Aorta (tissue), 5 donors: ENCODE measurements at places on chromosomes 2 and 18. TPM values are rescaled to one million over a fixed set of nuclear protein-coding genes. Genes with fewer than 3 reads are reported as not detected.

RNF152 gene
- polyA plus RNA-seq = 5.3 TPM

UGT1A10 gene
- polyA plus RNA-seq = not detected

FNDC4 gene
- polyA plus RNA-seq = 39.0 TPM

PIEZO2 gene
- 0.50 TPM for polyA plus RNA-seq

COL4A3 gene
- polyA plus RNA-seq = 2.8 TPM

AMER3 gene
- polyA plus RNA-seq = not detected

CHST9 gene
- polyA plus RNA-seq = not detected

ANTXR1 gene
- 139 TPM for polyA plus RNA-seq

SFTPB gene
- polyA plus RNA-seq = 8.1 TPM

WDR54 gene
- polyA plus RNA-seq = 19.9 TPM

KCNG2 gene
- polyA plus RNA-seq = not detected

IL1F10 gene
- not detected for polyA plus RNA-seq

DOK6 gene
- polyA plus RNA-seq = 2.1 TPM

EVX2 gene
- polyA plus RNA-seq = not detected

NPAS2 gene
- 12.6 TPM for polyA plus RNA-seq
